ENCODE measurements at places on chromosomes 12 and 14.

DNA sequence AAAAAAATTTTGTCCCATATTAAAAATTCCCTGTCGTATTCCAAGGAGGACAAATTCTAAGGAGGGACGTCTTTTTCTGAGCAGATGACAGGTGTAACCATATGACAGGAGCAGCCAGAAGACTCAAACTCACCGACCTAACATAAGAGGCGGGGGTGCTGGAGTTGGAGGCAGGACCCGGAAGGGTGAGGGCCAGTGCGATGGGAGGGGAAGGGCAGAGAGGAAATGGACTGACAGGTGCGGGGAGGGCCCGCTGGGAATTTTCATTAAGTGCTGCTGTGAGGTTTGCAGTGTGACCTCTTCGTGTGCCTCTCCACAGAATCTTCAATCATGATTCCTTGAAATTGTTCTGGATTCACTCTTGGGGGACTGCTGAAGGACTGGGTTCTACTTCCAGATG lies 189.4 kb downstream of the NTF3 start:
- H3K27me3 ChIP-seq: no peaks in the 10 kb centered on the region
- no peak overlapping the region for H3K4me3 ChIP-seq
- no peaks in the 10 kb centered on the region for H3K4me1 ChIP-seq
- DNase-seq: no peak
- no peak overlapping the region for H3K27ac ChIP-seq

DNA sequence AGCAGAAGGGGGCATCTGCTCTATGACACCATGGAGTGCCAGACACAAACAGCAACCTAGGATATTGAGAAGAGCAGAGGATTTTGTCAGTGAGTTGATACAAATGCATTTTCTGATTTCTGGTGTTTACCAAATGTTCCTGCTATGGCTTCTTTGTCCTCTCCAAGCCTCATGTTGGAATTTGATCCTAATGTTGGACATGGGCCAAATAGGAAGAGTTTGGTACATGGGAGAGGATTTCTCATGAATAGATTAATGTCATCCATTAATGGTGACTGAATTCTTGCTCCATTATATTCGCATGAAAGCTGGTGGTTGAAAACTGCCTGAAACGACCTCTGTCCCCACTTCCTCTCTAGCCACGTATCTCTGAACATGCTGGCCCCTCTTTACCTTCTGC lies 1002.2 kb upstream of the FLRT2 start:
- H3K27me3 ChIP-seq: no peaks in the 10 kb centered on the region
- no peak overlapping the region for H3K27ac ChIP-seq
- no peaks in the 10 kb centered on the region for H3K36me3 ChIP-seq
- no peak overlapping the region for H3K4me3 ChIP-seq
- DNase-seq: no peak

- DNase-seq: no peak
- no peak overlapping the region for H3K4me3 ChIP-seq
- H3K27me3 ChIP-seq: no peaks in the 10 kb centered on the region
- H3K27ac ChIP-seq: no peak overlapping the region
- H3K4me1 ChIP-seq: peaks cover 8% of the 10 kb centered on the region
- H3K36me3 ChIP-seq: peaks cover 8% of the 10 kb centered on the region
Measured at GRCh38 chr14:68526512-68527091, 266.3 kb downstream of the ZFP36L1 start.

GRCh38 chr12:69739287-69740191 lies 879 bp downstream of the RAB3IP start:
- H3K4me1 ChIP-seq: peaks cover 16% of the 10 kb centered on the region
- H3K27me3 ChIP-seq: peaks cover 2% of the 10 kb centered on the region
- no peaks in the 10 kb centered on the region for H3K36me3 ChIP-seq
- H3K4me3 ChIP-seq: peak overlapping the region; percentile 89
- H3K27ac ChIP-seq: peak overlapping the region; percentile 81

DNA sequence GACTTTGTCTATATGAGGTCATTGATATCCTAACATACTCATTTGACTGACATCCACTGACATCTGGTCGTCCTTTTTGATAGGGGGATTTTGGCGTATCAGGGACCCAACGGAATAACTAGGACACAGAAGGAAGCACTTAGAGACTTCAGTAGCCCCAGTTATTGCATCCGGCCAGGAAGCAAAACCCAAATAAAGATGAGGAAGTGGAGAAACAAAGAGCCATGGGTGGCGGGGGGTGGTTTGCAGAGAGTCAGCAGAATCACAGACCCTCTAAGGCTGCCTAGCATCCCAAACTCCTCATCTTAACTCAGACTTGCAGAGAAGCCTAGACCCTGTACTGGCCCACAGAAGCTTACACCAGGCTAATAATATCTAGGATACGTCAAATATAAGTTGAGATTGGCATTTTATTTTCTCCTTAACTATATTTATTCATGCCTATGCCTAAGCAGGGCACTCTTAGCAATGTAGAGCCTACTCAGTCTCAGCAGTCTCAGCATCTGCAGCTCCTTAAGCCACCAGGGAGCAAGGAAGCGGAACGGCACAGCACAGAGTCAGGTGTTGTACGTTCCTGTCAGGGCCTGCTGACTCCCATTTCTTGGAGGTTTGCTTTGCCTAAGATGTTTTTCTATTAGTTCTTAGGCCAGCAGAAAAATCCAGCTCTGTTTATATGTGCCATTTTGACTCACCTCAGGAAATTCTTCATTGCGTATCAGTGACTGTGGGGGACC lies 45.1 kb downstream of the KCNA1 start:
- no peaks in the 10 kb centered on the region for H3K36me3 ChIP-seq
- peaks cover 36% of the 10 kb centered on the region for H3K27me3 ChIP-seq
- no peak overlapping the region for H3K27ac ChIP-seq
- H3K4me3 ChIP-seq: no peak overlapping the region

DNA sequence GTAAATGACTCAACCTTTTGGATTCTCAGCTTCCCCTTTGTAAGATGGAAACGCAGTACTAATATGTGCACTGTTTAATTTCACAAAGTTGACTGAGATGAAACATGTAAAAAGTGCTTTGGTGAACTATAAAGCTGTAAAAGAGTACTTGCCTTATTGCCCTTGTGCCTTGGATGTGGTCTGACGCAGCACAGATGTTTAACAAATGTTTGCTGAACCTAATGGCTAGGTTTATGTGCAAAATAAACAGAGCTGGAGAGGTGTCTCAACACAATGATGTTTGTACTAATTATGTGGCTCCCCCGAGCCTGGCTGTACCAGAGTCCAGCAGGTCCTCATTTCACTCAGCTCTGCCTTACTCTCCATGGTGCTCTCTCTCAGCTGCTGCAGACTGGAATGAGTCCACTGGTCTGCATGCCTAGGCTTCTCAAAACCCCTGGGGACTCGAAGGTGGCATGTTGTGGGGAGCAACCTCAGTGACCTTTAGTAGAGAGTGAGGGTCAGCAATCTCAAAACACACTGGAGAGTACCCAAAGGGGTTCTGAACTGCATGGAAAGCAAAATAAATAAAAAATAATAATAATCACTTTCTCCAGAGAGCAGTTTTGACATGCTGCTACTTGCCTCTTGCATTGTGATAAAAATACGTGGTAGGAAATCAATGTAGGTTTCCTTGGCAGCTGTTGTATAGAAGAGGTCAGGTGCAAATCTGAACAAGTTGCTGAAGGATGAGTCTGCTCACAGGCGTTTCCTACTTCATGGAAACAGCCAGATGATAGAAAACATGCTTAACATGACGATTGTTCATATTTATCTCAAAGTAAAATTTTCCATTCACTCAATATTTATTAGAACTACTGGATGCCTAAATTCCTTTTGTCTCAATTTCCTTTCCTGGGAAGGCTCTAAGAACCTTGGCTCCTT lies 8.5 kb upstream of the AMIGO2 start:
- H3K36me3 ChIP-seq: peaks cover 7% of the 10 kb centered on the region
- H3K27ac ChIP-seq: no peak overlapping the region
- no peak overlapping the region for H3K4me3 ChIP-seq
- no peak for DNase-seq
- no peaks in the 10 kb centered on the region for H3K27me3 ChIP-seq
- H3K4me1 ChIP-seq: peaks cover 46% of the 10 kb centered on the region

DNA sequence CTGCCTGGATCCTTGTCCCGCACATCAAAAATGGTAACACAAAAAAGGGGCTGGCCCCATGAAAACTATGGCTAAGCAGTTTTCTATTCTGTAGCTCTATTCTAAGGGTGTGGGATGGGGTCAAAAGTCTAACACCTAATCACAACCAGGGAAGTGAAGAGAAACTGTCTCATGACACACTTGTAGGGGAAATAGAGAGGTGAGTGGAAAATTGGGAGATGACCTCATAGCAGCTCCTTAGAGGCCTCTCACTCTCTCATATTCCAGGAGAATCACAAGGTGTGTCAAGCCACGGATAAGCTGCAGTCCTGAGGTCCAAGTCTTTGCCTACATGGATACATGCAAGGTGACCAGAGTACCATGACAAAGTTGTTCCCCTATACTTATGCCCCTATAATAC lies 10.7 kb downstream of the KLHL28 start:
- H3K4me1 ChIP-seq: peaks cover 36% of the 10 kb centered on the region
- H3K4me3 ChIP-seq: no peak overlapping the region
- no peaks in the 10 kb centered on the region for H3K27me3 ChIP-seq
- H3K27ac ChIP-seq: no peak overlapping the region

DNA sequence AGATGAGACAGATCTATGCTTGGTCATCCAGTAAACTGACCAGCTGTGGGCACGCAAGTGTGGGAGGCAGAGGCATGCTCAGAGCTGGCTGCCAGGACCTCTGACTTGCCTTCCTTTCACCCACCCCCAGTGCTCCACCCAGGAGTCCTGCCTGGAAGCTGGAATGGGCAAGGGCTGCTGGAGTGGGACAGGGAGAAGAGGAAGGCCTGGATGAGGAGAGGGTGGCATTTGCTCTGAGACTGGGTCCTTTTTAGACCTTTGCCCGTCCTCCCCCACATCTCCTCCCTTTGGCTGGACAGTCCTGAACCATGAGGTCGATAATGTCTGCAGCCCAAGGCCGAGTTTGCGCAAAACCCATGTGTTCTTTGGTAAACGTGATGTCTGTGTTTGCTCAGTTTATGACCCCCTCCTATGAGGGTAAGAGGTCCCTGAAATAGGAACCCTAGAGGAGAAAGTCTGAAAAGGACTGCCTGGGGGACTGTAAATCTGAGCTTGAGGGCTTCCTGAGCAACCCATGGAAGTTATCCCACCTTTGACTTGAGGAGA lies 3.8 kb upstream of the INHBE start:
- DNase-seq: no peak
- peaks cover 36% of the 10 kb centered on the region for H3K4me1 ChIP-seq
- H3K27me3 ChIP-seq: peaks cover 3% of the 10 kb centered on the region
- peak overlapping the region; percentile 60 for H3K27ac ChIP-seq
- no peak overlapping the region for H3K4me3 ChIP-seq
